ENCODE measurements at places on chromosomes 13 and 19.

- peak; percentile 67 for DNase-seq
These were observed 6.4 kb downstream of the AXL start for GRCh38 chr19:41225238-41226052.

DNA sequence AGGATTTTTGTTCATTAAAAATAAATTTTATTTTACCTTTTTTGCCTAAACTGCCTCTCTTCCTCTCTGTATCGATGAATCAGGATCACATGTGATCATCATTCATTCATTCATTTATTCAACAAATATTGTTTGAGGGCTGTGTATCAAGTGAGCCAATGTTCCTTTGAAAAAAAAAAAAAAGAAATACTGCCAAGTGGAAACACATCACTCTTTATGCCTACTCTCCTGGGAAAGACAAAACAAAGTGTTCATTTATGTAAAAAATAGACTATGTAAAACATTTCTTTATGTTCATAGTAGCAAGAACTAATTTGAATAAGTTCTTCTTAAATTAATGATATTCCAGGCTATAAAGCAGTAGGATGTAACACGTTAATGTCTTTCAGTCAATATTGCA, 233.1 kb downstream of the POSTN start:
- no peak for DNase-seq

DNA sequence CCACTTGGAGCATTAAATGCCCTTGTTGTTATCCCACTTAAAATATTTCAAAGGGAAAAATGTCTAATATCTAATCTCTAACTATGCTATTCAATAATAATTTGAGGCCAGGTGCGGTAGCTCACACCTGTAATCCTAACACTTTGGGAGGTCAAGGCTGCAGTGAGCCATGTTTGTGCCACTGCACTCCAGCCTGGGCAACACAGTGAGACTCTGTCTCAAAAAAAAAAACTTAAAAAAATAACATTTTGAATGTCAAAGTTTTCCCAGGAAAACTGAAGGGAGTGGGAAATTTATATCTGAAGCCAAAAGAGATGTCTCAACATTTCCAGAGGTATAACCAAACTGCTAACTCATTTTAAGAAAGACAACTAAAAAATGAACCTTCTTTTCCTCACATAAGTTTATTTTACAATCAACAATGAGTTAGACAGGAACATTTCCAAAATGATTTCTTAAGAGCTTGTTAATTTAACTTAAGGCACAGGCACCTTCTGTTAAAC, 47.9 kb downstream of the CAB39L start:
- no peak for DNase-seq

- no peak for DNase-seq
These were observed 790.4 kb downstream of the DIAPH3 start for GRCh38 chr13:59373341-59373740.

- DNase-seq = no peak
These were observed 10.9 kb downstream of the RFX1 start for GRCh38 chr19:13995017-13995728.

DNA sequence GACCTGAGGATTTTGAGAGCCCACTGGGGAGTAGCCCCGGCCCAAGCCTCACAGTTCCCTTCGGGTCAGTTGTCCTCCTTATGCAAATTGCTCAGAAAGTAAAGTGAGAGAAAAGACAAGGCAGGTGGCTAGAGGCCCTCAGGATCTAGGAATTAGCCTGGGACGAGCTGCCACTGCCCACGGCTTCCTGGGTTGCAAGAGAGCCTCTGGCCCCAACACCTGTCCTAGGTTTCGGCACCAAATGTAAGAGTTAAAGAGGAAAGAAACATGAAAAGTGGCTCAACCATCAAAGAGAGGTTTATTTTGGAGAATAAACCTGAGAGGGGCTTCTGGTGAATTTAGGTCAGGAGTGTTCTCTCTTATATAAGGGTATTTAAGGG, 25.6 kb downstream of the TMEM255B start:
- DNase-seq = no peak

GRCh38 chr13:79525064-79525857, 44.3 kb downstream of the NDFIP2 start:
- DNase-seq = peak; percentile 52

- DNase-seq = no peak
These were observed 20.3 kb downstream of the C2CD4C start for GRCh38 chr19:388691-389090.

DNA sequence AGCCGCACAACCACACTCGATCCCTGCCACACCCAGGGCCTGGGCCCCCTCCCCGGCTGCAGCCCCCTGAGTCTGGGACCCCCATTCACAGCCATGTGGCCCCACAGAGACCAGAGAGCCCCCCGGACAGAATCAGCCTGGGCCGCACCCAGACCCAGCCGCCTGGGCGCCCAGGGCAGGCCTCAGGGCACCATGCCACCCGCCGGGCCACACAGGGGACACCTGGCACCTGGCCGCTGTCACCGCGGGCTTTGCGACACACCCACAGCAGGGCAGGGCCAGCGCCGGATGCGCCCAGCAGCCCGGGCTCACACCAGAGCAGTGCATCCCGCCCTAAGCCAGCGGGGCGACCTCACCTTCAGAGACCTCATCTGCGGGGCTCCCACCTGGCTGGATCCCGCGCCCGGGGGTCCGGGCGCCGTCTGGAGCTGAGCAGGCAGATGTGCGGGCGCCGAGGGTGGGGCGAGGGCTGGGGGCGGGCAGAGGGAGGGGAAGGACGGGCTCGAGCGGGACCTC, 443 bp downstream of the TBXA2R start:
- no peak for DNase-seq

- DNase-seq = no peak
These were observed 1.7 kb downstream of the EEF2 start for GRCh38 chr19:3983542-3983914.

- DNase-seq = no peak
These were observed 6.7 kb downstream of the SPPL2B start for GRCh38 chr19:2334986-2335846.

Measured in T-helper 2 cell treated with Interferon-gamma antibody and Interleukin-4, amounts not matched to agents 5 μg/mL and 100 μg/mL, for 36 hours (primary cell).